HT1080 (cell line): ENCODE measurements at places on chromosomes 12 and 14. TPM values are rescaled to one million over a fixed set of nuclear protein-coding genes. Genes with fewer than 3 reads are reported as not detected.

- peak; percentile 58 for DNase-seq
These were observed 2.7 kb upstream of the TC2N start for GRCh38 chr14:91870001-91870400.

DNA sequence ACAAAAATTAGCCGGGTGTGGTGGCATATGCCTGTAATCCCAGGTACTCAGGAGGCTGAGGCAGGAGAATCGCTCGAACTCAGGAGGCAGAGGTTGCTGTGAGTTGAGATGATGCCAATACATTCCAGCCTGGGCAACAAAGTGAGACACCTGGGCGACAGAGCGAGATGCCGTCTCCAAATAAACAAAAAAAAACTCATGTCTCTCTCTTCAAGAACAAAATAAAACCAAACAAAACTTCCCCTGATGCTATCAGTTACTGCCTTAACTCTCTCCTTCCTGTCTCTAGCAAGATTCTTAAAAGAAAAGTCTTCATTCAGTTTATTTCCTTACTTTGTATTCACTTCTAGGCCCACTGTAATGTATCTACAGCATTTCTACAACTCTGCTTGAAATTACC is 20.8 kb downstream of the KLHL28 start:
- DNase-seq, result no peak

SLC25A21 gene
- 0.13 and 0.37 TPM in 2 replicates for total RNA-seq

SUOX gene
- total RNA-seq, result 15.7 and 15.9 TPM in 2 replicates

GRCh38 chr14:67332468-67332867 is 27.1 kb downstream of the ATP6V1D start:
- peak; percentile 49 for DNase-seq

DNA sequence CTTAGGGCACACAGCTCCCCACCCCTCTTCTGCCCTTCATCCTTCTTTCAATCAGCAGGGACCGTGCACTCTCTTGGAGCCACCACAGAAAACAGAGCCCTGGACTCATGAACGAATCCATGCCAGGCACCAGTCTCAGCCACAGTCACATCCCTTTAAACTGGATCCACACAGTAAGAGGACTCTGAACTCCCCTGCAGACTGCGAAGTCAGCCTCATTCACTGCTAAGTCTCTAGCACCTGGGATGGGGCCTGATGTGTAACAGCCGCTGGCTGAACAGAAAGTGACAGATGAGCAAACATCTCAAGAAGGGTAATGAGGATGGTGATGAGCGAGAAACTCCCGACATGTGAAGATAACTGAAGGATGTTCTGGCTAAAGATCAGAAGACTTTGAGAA is 45.8 kb upstream of the IQSEC3 start:
- DNase-seq, result no peak
